NCI-H2029 treated with DMSO at 0.1 percent for 48 hours (cell line): ENCODE measurements at places on chromosomes 3 and 15.

GRCh38 chr3:71104121-71104541, 479.4 kb downstream of the FOXP1 start:
- DNase-seq, result no peak

GRCh38 chr3:38083871-38084333, 44.9 kb downstream of the DLEC1 start:
- no peak for DNase-seq

GRCh38 chr15:98674336-98674735, 26.0 kb downstream of the IGF1R start:
- DNase-seq, result no peak

DNA sequence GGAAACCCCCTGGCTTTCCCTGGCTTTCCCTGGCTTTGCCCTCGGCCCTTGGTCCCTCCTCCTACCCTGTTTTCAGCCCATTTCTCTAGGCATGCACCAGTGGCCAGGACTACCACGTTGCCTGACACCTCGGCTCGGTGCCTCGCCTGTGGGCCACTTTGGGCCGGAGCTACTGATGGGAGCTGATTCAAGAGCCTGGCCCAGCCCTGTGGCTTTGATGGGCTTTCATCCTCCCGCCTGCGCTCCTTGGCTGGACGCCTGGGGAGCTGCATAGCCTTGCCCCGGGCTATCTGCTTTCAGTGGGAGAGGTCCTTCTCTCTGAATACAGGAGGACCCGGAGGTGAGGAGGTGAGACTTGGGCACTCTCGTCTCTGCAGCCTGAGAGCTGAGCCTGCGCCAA, 192.7 kb upstream of the HES1 start:
- DNase-seq, result peak; percentile 19

DNA sequence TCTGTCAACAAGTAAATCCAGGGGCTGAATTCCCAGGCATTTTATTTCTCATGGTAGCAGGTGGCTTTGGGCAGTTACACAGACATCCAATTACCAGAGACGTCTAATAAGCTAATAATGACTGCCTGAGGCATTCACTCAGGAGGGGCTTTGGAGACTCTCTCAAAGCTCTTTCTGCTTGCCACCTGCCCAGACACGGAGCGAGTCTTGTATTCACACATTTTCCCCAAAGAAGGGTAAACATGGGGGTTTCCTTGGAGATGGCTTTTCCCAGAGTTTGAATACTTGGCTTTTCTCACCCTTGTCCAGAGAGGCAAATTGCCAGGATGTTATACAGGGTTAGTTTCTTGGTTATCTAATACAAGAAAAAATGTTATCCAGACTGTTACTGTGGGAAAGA, 132.6 kb downstream of the DIPK2A start:
- no peak for DNase-seq

- DNase-seq, result no peak
Measured at GRCh38 chr15:67137951-67138848, 72.8 kb downstream of the SMAD3 start.

GRCh38 chr3:107574650-107575049, 51.9 kb downstream of the BBX start:
- DNase-seq, result no peak

- DNase-seq, result no peak
Measured at GRCh38 chr3:15769256-15769915, 28.4 kb downstream of the ANKRD28 start.

- no peak for DNase-seq
Measured at GRCh38 chr3:148162132-148162531, 535.6 kb upstream of the AGTR1 start.

DNA sequence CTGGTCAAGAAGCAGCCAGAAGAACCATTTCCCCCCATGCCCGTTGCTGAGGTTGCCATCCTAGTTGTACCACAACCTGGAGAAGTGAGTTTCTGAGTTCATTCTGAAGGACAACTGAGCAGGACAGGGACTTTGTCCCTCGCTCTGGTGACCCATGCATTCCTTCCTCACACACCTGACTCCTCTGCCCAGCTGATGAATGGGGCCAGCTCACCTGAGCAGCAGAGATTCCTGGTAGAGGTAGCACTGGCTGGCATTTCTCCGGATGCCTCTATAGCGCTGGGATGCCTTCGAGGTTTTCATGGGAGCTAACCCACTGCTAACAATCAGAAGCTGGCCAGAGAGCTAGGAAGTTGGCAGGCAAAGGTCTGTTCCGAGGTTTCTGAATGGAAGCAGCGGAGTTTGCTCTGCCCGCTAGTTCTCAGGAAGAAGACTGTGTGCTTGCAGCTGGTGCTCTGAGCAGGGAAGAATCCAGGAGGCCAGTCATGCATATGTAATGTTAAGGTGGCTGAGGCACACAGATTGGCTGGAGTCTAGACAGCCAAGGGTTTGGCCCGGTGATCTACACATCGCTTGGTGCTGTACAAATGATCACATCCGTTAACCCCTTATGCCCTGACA, at the start of gene TMC3:
Gene TMC3, minus strand, starts transcription at position 439 of the 621 bp plus-strand sequence. Its CDS starts 136 bp downstream, at position 303.
- DNase-seq, result no peak

GRCh38 chr15:25508369-25509002, 69.7 kb upstream of the UBE3A start:
- DNase-seq, result peak; percentile 0

- DNase-seq, result no peak
Measured at GRCh38 chr15:97522347-97522746, 438.2 kb upstream of the ARRDC4 start.

GRCh38 chr3:106185949-106186348, 317.1 kb upstream of the CBLB start:
- DNase-seq, result no peak

DNA sequence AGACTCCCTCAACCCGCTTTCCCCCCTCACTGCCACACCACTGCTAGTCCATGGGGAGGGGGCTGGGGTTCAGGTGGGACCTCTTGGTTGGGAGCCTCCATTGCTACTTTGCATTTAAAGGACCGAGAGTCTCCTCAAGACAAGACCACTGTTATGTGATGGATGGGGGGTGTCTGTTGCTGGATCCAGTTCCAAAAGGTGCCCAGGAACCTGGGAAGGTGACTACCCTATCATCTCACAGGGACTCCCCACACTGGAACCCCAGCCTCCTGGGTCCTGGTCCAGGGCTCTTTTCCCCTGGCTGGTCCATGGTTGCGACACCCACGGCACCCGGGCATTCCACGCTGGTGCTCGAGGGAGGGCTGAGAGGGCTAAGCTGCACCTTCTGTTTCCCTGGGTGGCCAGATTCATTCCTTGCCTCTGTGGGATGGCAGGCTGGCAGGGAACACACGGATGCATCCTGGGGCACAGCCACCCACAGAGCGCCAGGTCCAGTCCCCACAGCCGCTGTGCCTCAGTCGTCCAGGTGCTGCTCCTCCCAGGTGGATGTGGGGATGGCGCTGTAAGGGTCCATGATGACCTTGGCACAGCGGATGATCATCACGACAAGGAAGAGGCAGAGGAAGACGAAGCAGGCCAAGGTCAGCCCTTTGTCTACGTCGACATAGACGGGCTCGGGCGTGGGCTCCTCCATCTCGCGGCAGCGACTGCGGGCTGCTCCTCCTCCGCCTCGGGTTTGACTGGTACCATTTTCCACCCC, 48.6 kb downstream of the FAH start:
- no peak for DNase-seq

DNA sequence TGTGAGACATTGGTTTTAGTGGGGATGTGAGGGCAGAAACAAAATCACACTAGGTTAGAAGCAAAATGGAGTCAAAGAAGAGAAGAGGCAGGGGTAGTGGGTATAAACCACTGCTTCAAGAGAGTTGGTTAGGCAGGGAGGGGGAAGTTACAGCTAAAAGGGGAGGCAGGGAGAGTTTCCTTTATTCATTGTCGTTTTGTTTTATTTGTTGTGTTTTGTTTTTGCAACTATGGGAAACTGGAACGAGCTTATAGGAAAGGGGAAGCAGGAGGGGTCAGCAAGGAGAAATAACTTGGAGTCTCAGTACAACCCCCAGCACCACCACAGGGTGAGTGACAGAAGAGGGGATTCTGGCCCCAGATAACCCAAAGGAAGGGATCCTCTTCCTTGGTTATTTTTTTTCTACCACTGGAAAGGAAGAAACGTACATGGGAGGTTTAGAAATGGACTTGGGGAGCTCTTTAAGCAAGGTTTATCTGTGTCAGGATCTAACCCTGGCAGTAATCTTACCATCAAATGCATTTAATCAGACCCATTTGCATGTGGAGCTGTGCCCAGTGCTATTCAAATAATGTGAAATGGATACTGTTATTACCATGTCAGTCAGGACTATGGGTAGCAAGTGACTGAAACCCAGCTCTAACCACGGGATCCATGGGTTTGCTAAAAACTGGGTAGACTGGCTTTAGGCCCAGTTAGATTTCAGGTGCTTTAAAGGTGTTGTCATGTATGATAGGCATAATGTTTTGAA, 68.7 kb downstream of the CCNL1 start:
- DNase-seq, result no peak

DNA sequence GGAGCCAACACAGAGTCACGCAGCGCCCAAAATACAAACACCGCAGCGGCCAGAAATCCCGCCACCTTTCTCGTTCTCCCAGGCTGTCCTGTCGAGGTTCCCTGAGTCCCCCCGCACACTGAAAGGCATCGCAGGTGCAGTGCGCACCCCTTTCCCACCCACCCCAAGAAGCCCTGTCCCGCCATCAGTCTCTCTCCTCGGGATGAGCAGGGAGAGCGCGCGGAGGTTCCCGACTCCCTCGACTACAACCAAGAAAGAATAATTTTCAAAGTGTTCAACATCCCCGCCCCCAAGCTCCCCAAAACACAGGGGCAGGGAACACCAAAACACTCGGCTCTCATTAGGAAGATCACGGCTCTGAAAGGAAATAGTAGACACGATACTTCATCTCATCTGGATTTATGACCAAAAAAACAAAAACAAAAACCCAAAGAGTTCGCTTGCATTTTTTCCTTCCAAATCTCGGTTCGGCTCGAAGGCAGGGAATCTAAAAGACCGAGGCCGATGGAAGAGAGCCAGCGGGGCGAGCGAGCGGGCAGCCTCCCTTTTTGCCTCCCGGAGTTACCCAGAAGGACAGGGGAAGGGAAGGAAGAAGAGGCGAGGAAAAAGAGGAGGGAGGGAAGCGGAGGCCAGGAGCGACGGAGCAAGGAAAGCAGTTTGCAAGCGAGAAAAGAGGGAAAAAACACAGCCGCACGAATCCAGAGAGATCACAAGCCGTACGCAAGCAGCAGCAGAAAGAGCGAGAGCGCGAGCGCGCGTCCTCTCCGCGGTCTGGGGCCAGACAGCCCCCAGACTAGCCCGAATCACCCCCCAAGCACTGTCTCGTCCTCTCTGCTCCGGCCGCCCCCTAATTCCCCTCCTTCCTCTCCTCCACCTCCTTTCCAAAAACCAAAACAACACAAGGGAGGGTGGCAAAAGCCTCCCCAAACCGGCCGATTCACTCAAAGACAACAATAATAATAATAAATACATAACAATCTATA, 808 bp downstream of the BCL6 start:
- DNase-seq, result peak; percentile 32

DNA sequence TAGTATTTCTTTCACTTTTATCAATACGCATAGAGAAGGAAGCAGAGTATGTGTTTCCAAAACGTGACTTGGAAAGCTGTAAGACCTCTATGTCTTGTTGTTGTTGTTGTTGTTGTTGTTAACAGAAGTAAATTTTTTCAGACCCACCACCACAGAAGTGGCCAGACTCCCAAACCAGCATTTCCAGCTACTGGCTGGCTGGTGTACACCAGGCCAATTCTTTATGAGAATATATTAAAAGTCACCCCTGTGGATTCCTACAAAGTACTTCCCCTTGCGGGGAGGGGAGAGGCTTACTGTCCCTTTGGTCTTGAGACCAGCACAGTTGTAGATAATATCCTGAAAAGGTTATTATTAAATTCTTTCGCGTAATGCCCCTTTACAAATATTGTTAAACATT, 1.6 kb upstream of the FOXP1 start:
- DNase-seq, result no peak

- peak; percentile 64 for DNase-seq
Measured at GRCh38 chr15:70111203-70112073, 13.7 kb upstream of the TLE3 start.

DNA sequence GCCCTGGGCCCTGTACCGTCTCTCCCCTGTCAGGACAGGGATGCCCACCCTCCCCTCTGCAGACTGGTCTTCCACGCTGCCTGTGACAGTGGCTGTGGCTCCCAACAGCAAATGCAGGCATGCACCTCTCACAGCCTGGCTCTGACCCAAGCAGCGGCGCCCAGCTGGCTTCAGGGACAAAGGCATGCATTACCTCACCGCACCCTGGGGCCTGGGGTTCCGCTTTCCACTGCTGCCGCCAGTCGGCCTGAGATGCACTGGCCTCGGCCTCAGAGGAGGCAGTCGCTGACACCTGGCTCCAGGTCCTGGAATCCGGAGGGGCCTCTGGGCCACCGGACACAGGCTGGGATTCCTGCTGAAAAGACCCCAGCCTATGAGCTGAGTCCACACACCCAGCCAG, 70.3 kb downstream of the SCN5A start:
- peak; percentile 32 for DNase-seq

DNA sequence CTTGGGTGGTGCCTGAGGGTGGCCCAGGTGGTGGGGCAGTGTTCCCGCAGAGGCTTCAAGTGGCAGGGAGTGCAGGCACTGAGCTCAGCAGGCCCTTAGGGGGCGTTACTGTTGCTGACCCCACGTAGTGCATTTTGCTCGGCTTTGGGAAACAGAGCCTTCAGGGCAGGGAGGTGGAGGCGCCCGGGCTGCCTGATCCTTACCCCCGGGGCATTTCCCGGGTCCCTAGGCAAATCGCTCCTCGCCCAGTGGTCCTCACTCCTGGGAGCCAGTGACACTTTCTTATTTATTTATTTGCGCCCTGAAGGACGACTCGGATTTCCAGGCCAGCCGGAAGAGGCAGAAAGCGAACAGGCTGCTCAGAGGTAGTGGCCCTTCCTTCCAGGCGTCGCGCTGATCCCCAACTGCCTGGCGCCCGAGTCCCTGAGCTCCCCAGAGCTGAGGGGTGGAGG, 10.1 kb upstream of the FOXB1 start:
- no peak for DNase-seq

GRCh38 chr3:160612386-160613075, 47.2 kb upstream of the KPNA4 start:
- DNase-seq, result no peak

DNA sequence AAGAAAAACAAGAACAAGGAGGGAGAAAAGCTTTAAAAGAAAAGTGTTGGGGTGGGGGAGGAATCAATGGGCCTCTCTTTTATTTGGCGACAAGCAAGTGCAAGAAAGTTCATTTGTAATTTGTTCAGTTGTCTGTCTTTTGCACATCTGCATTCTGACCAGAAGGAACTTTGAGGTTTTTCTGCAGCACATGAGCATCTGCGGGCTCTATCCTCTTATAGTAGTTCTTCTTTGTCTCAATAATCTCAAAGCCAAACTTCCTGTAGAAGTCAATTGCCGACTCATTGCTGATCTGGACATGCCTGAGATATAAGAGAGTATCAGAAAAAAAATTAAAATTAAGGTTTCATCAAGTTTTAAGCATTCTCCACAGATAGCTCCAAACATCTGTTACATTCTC, 24.4 kb downstream of the NAA50 start:
- no peak for DNase-seq

GRCh38 chr3:8441969-8442559, 59.6 kb upstream of the LMCD1 start:
- peak; percentile 58 for DNase-seq

- DNase-seq, result no peak
Measured at GRCh38 chr3:113234028-113234427, 22.7 kb downstream of the BOC start.
